ENCODE measurements at places on chromosomes 5 and 9. TPM values are rescaled to one million over a fixed set of nuclear protein-coding genes. Genes with fewer than 3 reads are reported as not detected.

The SHB gene
- 2.6 TPM for total RNA-seq

The AHRR gene
- total RNA-seq: 0.44 TPM

The DNAJC21 gene
- 32.1 TPM for total RNA-seq

The RANBP17 gene
- 6.4 TPM for total RNA-seq

The FER gene
- 37.4 TPM for total RNA-seq

The ZMYND19 gene
- total RNA-seq: 10.7 TPM

The CYSRT1 gene
- not detected for total RNA-seq

The INSL6 gene
- total RNA-seq: not detected

The NDUFAF2 gene
- total RNA-seq: 24.0 TPM

The ELP1 gene
- total RNA-seq: 20.3 TPM

The MEF2C gene
- 92.0 TPM for total RNA-seq

The ST6GALNAC4 gene
- total RNA-seq: 24.1 TPM

The TOR1B gene
- 15.8 TPM for total RNA-seq

The SLCO6A1 gene
- not detected for total RNA-seq

The CATSPER3 gene
- total RNA-seq: not detected

The GLDC gene
- not detected for total RNA-seq

The INSL4 gene
- total RNA-seq: not detected

The GFM2 gene
- 18.4 TPM for total RNA-seq

The ERAP2 gene
- total RNA-seq: 28.7 TPM

The ARHGEF28 gene
- total RNA-seq: 23.1 TPM

The SPEF2 gene
- 7.0 TPM for total RNA-seq

The STING1 gene
- 35.0 TPM for total RNA-seq

The CAMK4 gene
- total RNA-seq: 0.68 TPM

The OGN gene
- total RNA-seq: 9.0 TPM

The ASPN gene
- total RNA-seq: 18.4 TPM

The ADGRD2 gene
- not detected for total RNA-seq

The FOXD4L6 gene
- not detected for total RNA-seq

The FAM53C gene
- 17.9 TPM for total RNA-seq

The PAIP1 gene
- 166 TPM for total RNA-seq

The FAM221B gene
- not detected for total RNA-seq

The RELL2 gene
- total RNA-seq: 1.9 TPM

The GDA gene
- 0.66 TPM for total RNA-seq

The SLC30A5 gene
- total RNA-seq: 53.1 TPM

The DRD1 gene
- not detected for total RNA-seq

The AMACR gene
- 6.1 TPM for total RNA-seq

The F2RL1 gene
- 0.22 TPM for total RNA-seq

The PCDHGA2 gene
- 2.6 TPM for total RNA-seq

The PCDHB12 gene
- 1.0 TPM for total RNA-seq

The RABEPK gene
- total RNA-seq: 16.3 TPM

The GKAP1 gene
- total RNA-seq: 9.3 TPM

The TAF11L5 gene
- not detected for total RNA-seq

The TMEM252 gene
- total RNA-seq: not detected

The FBP2 gene
- not detected for total RNA-seq
